ENCODE measurements at places on chromosomes 6 and 20.

DNA sequence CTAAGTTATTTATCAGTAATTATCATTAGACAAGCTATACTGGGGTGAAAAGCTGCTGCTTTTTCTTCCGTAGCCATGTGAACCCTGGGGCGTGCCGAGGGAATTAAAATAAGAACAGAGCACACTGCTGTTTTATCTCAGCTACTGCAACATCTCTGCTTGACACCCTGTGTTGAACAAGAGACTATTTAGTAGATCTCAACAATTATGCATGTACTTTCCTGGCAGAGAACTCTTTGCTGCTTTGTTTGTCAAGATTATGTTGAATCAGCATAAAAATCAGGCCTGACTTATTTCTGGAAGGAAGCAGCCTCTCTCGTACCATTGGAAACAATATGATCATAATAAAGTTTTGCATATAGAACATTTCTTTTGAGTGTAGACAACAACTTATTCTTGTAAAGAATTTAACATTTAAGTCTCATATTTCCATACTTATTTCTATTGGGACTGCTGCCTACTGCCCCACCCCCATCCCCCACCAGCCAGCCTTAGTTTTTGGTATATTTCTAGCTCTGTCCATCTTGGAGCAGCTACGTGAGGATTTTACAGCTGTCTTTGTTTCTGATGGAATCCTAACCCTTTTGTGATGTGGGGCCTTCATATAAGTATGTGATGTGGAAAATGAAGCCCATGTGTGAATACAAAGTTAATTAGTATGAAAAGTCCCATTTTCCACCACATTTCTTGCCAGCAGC, 1011.4 kb downstream of the KIF16B start:
- no peak for DNase-seq

GRCh38 chr20:9154464-9155024, 85.7 kb downstream of the PLCB4 start:
- no peak for DNase-seq

- DNase-seq, result no peak
Measured at GRCh38 chr6:27295301-27296079, 16.6 kb downstream of the POM121L2 start.

- no peak for DNase-seq
Measured at GRCh38 chr6:45661661-45662060, 283.9 kb upstream of the SUPT3H start.

- DNase-seq, result no peak
Measured at GRCh38 chr6:9515633-9516606, 899.0 kb downstream of the TFAP2A start.

GRCh38 chr20:36355469-36356171, 49.5 kb downstream of the DLGAP4 start:
- no peak for DNase-seq

- DNase-seq, result no peak
Measured at GRCh38 chr20:31845300-31845863, at the start of gene FOXS1. TSS of gene FOXS1 (minus strand) at chr20:31845604. CDS start at chr20:31845542, 62 bp downstream.

DNA sequence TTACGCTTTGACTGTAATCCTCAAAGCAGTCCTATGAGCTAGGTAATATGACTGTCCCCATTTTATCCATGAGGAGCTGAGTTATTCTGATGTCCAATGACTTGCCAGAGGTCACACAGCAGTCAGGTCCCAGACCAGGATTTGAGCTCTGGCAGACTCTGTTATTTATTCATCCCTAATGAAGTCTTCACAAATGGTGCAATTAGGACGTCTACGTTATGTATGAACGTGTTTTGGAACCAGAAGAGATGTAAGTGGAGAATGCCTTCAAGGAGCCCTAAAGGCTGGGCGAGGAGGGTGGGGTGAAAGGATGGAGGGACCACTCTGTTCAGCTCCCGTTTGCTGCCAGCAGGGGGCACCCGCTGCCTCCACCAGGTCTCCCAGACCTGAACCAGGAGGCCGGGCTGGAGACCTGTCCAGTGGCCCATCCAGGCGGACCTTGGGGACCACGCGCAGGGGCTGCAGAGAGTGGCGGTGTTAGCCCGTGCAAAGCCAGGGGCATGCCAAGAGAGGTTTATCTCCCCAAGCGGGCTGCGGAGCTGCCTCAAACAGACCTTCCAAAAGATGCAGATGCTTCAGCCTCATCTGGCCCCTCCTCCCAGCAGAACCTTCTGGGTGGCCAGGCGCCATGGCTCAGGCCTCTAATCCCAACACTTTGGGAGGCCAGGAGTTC, 15.2 kb upstream of the ZNF335 start:
- DNase-seq, result no peak

DNA sequence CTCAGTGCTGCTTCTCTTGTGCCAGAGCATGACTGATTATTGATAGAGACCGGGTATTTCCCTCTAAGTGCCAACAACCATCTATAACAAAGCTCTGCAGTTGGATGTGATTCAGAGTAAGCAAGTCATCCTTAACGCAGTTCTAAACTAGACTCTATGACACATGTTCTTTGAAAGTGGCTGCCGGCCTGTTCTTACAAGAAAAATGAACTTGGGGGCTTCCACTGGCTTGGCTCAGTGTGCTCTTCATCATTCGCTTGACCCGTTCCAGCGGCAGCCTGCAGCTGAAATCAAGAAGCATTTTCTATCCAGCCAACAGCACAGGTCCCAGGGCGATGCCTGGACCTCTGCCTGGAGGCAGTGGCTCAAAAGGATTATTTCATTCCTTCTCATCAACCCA, 29.8 kb downstream of the GFOD1 start:
- DNase-seq, result no peak

GRCh38 chr6:137866200-137866913, 702 bp upstream of the TNFAIP3 start:
- DNase-seq, result no peak

Data from esophagus muscularis mucosa (tissue), 4 donors.